ENCODE measurements at places on chromosomes 3 and 15.
A peak's percentile ranks its signal among the peaks of the same experiment; 100 is the strongest.

DNA sequence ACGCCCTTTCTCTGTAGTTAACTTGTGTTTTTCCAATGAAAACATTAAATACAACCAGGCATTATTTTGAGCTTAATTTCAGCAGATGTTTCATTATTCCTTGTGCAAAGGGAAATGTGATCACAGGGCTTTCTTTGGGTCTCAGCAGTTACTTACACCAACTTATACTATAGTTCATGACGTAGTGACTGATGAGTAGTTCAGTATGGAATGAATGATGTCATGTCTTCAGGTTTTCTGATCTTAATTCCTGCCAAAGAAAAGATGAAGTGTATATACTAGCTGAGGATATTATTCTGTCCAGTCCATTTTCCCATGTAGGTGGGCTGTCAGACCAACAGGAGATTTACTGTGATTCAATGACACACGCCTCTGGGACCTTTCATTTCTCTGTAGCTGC, 61.3 kb downstream of the MYRIP start:
- DNase-seq = no peak

- DNase-seq = no peak
Measured at GRCh38 chr3:87727783-87728182, 331.0 kb downstream of the CGGBP1 start.

DNA sequence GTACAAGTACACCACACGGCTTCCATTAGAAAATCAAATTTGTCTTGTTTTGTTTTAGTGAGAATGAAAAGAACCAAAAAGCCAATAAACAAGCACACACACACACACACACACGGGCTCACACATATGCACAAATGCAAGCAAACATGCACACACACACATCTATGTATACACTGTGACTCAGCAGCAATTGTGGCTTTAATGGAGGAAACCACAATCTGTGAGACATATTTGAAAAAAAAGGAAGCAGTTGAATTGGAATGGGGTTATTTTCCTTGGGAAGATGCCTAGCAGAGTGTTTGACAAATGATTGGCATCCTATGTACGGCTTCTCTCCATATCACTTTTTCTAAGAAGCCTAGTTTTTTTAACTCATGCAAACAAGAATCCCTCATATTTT, 201.1 kb upstream of the ARRDC4 start:
- no peak for DNase-seq

GRCh38 chr3:33377931-33378330, 62.3 kb downstream of the UBP1 start:
- DNase-seq = no peak

DNA sequence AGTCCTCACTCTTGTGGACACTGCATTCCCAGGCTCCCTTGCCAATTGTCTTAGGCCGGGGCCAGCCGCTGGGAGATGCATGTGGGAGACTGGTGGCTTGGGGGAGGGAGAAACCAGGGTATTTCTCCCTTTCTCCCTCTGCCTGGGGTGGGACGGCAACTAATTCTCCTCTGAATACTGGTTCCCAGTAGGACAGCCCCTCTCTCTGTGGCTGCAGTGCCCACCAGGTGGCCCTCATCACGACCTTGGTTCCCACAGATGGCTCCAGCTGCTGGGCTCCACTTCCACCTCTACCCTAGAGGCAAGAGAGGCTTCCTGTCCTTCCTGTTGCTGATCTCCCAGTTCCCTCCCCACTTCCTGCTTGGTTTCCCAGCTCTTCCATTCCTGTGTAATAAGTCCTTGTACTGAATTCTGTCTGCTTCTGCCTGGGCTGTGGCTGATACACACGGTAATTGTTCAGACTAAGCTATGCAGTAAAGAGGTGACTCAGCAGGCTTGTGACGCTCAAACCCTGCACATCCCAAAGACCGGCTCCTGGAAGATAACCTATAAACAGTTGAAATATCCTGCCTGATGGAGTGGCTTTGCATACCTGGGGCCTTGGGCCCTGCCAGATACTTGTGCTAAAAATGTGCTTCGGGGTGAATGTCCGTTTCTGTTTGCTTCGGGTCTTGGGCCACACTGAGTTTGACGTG, 20.4 kb upstream of the COPG1 start:
- DNase-seq = no peak

- DNase-seq = peak; percentile 57
Measured at GRCh38 chr3:146469150-146470017, at the start of gene PLSCR2. PLSCR2 (minus strand) TSS chr3:146469561; CDS start chr3:146459904, 9,657 bp downstream.

- no peak for DNase-seq
Measured at GRCh38 chr15:65285291-65286068, 1.2 kb downstream of the PARP16 start.

DNA sequence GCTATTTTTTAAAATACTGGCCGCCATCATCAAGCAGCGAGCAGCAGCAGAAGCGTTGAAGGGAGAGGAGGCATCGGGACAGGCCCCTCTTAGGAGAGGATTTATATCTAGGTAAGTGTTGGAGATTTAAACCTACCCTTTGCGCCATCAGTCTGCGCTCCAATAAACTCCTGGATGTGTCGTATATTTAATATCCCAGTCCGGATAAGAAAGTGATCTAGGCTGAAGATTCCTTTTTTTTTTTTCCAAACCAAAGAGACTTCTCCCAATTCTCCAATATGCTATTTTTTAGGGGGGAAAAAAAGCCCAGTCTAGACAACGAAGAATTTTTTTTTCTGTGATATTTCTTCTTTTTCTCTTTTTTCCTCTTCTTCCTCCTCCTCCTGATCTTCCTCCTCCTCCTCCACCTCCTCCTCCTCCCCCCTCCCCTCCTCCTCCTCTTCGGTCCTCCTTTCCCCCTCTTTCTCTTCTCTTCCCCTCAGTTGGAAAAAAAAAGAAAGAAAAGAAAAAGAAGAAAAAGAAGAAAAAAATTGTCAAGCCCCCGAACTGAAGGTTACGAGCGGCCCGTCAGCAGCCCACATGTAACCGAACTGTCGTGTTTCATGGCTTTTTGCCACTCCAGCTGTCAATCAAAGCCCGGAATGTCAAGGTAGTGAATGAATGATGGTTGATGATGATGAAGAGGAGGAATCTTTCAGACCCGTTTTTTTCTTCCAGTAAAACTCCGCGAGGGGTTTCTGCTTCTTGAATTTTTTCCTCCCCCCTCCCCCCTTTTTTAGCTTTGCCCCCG, 835 bp downstream of the MEIS2 start:
- no peak for DNase-seq

DNA sequence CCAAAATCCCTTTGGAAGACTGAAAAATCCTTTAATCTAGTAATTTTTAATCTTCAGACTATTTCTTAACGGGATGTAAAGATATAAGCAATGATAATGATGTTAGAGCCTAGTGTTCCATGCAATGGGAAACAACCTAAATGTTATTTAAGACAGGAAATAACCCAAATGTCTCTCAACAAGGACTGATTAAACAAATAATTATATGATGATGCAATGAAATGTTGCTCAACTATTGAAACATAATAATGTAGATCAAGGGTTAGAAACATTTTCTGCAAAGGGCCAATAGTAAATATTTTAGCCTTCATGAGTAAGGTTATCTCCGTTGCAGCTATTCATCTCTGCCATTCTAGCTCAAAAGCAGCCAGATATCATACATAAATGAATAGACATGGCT, 275.4 kb downstream of the NEK10 start:
- no peak for DNase-seq

GRCh38 chr3:18295171-18295920, 129.8 kb downstream of the SATB1 start:
- no peak for DNase-seq

- no peak for DNase-seq
Measured at GRCh38 chr3:130925628-130926027, 31.7 kb downstream of the ATP2C1 start.

GRCh38 chr3:107198581-107199181, 178.6 kb upstream of the CCDC54 start:
- DNase-seq = no peak

GRCh38 chr3:161905520-161906132, 409.0 kb downstream of the OTOL1 start:
- no peak for DNase-seq

DNA sequence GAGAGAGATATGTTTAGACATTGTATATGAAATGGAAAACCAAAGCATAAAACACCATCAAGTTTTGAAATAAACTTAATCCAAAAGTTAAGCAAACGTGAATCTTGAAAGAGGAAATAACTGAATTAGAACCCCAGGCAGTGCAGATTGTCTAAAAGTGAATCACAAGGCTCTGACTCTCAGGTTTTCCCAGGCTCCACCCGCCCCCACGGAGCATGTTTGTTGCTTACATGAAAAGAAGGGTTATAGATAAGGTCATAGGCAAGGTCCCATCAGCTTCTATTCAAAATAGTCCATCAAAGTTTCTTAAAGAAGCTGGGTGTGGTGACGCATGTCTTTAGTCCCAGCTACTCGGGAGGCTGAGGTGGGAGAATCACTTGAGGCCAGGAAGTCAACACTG, 29.0 kb upstream of the SLMAP start:
- DNase-seq = no peak

DNA sequence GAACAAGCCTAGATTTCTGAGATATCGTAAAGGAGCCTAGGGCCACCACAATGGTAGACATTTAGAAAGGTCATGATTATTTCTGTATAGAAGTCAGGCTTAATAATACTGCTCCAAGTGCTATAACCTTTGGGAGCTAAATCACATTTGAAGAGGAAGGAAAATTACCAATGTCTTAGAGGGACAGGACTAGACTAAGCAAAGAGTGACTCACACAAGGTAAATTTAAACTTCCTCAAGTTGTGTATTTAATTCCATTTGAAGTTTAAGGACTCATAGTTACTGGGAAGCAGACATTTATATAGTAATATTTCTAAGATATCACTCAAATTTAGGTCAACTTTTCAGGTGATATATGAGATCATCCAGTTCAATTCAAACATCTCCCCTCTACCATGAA, 227.6 kb upstream of the MME start:
- no peak for DNase-seq

GRCh38 chr3:105613120-105613519, 246.4 kb downstream of the ALCAM start:
- no peak for DNase-seq

DNA sequence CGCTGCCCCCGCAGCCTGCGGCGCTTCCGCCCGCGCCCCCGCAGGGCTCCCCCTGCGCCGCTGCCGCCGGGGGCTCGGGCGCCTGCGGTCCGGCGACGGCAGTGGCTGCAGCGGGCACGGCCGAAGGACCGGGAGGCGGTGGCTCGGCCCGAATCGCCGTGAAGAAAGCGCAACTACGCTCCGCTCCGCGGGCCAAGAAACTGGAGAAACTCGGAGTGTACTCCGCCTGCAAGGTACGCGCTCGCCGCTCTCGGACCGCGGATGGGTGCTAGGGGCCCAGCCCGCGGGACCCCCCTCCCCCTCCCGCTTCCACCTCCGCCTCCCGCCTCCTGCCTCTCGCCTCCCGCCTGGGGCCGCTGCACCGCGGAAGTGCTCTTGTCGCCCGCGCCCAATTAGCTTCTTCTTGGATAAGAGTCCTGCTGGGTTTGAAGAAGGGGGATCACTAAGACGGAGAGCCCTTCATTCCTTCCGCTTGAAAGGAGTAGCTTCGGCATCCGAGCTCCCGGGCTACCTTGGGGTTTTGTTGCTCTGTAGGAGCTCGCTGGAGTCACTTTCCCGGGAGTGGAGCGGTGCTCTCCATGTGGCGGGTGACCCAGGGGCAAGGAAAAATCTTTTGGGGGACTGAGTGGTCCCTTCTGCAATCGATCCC, 426 bp downstream of the KAT2B start:
- no peak for DNase-seq

DNA sequence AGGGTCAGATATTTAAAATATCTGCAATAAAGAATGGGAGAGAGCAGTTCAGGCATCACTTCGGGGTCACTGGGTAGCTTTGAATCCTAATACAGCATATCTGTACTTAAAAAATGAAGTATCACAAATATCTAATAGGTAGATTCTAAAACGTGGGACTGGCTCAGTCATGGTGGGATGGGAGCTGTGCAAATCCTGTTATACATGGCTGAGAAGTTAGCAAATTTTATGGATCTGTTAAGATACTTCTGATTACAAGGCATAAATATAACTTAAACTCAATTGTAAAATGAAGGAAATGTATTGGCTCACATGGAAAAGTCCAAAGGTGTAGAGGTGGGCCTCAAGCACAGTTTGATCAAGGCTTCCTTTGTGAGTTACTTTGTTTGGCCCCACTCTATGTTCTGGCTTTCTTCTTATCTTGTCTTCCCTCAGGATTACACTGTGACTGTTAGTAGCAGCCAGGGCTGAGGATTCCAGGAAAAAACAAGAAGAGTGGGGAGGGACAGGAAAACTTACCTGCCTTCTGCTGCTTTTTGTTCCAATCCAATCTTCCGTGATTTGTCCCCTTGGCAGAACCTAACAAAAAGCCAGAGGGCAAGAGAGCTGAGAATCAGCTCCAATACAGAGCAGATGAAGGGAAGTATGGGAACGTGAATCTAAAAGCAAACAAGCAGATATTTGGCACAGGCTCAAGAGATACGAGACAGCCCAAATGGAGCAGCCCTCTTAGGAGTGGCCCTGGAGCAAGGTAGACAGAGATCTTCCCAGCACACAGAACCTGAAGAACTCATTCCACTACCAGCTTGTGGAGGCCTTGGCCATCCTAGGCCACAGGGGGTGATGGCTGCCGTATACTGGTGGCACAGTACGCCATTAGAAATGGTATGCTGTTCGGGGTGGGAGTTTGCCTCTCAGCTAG, 10.9 kb downstream of the PAQR9 start:
- DNase-seq = no peak

DNA sequence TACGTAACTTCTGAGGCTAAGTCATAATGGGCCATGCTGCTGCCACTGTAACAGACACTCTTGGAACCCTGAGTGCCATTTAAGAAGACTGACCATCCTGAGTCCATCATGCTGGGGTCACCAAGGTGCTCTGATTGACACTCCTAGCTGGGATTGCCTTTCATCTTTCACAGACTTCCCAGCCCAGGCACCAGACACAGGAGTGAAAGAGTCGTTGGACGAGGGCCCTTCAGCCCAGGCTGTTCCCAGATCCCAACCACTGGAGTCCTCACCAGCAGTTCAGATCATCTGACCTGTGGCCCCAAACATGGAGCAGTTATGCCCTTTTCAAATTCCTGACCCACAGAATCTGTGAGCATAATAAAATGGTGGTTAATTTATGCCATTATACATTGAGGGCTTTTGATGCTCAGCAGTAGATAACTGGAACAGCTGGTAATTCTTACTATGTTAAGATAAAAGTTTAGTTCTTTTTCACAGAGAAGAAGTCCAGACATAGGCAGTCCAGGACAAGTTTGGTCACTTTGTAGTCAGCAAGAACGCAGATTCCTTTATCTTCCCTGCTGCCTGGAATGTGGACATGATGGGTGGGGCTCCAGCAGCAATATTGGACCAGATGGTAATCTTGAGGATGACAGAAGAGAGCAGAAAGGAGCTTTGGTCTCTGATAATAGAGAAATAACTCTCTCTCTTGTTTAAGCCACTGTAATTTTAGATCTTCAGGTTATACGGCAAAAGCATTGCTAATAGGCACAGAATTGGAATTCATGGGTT, 7.3 kb upstream of the EHD4 start:
- no peak for DNase-seq

- no peak for DNase-seq
Measured at GRCh38 chr3:172236771-172237742, 197.7 kb downstream of the FNDC3B start.

DNA sequence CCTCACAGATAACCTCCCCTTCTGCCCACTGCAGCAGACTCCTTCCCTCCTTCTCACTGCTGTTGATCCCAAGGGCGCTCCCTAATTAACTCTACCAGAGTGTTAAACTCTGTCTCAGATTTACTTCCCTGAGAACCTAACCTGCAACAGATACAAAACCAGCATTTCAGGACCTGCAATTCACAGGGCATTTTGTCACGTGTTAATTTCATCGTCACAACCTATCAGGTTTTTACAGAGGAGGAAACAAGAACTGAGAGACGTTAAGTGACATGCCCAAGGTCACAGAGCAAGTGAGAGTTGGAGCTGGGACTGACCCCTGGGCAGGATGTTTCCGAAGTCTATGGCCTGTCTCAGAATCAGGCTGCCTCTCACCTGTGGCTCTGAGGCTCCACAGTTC, 223.9 kb downstream of the UACA start:
- no peak for DNase-seq
